Activated naive CD8-positive, alpha-beta T cell treated with anti-CD3 and anti-CD28 coated beads for 36 hours (primary cell): ENCODE measurements at places on chromosomes 6 and 20. TPM values are rescaled to one million over a fixed set of nuclear protein-coding genes. Genes with fewer than 3 reads are reported as not detected.

GRCh38 chr6:33967265-33967767 is 163.5 kb upstream of the MLN start:
- no peak overlapping the region for H3K4me3 ChIP-seq
- peaks cover 36% of the 10 kb centered on the region for H3K27me3 ChIP-seq
- H3K36me3 ChIP-seq = no peaks in the 10 kb centered on the region
- no peak for DNase-seq

DNA sequence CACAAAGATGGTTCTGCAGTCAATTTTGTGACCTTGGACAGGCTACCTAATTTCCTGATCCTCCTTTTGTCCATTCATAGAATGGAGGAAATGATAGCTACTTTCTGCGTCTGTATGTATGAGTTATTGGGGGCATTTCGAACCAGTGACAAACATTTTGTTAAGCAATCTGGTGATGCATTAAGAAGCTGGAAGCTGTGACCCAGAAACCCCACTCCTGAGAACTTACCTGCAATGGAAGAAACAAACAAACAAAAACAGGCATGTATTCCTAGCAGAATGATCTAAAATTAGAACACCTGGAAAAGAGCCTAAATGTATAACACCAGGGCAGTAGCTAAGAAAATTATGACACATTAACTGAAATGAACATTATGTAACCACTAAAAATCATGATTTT is 33.4 kb upstream of the PRND start:
- no peaks in the 10 kb centered on the region for H3K27me3 ChIP-seq
- H3K36me3 ChIP-seq = peaks cover 36% of the 10 kb centered on the region
- peaks cover 74% of the 10 kb centered on the region for H3K4me1 ChIP-seq
- H3K27ac ChIP-seq = peak overlapping the region; percentile 54

- no peak overlapping the region for H3K27ac ChIP-seq
- H3K36me3 ChIP-seq = no peaks in the 10 kb centered on the region
- H3K27me3 ChIP-seq = peaks cover 7% of the 10 kb centered on the region
- H3K4me3 ChIP-seq = no peak overlapping the region
- peaks cover 1% of the 10 kb centered on the region for H3K4me1 ChIP-seq
These were observed 186.4 kb downstream of the TAF4 start for GRCh38 chr20:61879303-61879620.

- no peaks in the 10 kb centered on the region for H3K4me1 ChIP-seq
- H3K27me3 ChIP-seq = no peaks in the 10 kb centered on the region
- H3K4me3 ChIP-seq = no peak overlapping the region
These were observed 1426.6 kb downstream of the GRIK2 start for GRCh38 chr6:102820098-102820497.

- H3K4me3 ChIP-seq = no peak overlapping the region
- peaks cover 6% of the 10 kb centered on the region for H3K4me1 ChIP-seq
- H3K36me3 ChIP-seq = no peaks in the 10 kb centered on the region
- H3K27ac ChIP-seq = no peak overlapping the region
- H3K27me3 ChIP-seq = peaks cover 3% of the 10 kb centered on the region
These were observed 110.3 kb downstream of the BCAS1 start for GRCh38 chr20:53959911-53960578.

GRCh38 chr6:39330476-39330875 is 8.0 kb upstream of the KCNK16 start:
- no peak overlapping the region for H3K27ac ChIP-seq
- no peaks in the 10 kb centered on the region for H3K36me3 ChIP-seq
- no peak overlapping the region for H3K4me3 ChIP-seq
- peaks cover 8% of the 10 kb centered on the region for H3K27me3 ChIP-seq
- H3K4me1 ChIP-seq = no peaks in the 10 kb centered on the region

GRCh38 chr6:122683989-122684651 is 73.9 kb downstream of the PKIB start:
- no peak for DNase-seq
- no peaks in the 10 kb centered on the region for H3K27me3 ChIP-seq
- H3K36me3 ChIP-seq = no peaks in the 10 kb centered on the region
- no peak overlapping the region for H3K27ac ChIP-seq
- H3K4me1 ChIP-seq = no peaks in the 10 kb centered on the region

GRCh38 chr6:128319946-128320345 is 200.5 kb downstream of the PTPRK start:
- no peak overlapping the region for H3K4me3 ChIP-seq
- H3K27ac ChIP-seq = no peak overlapping the region
- DNase-seq = no peak

- peaks cover 39% of the 10 kb centered on the region for H3K36me3 ChIP-seq
- peak overlapping the region; percentile 47 for H3K4me3 ChIP-seq
- peak overlapping the region; percentile 59 for H3K27ac ChIP-seq
- no peak for DNase-seq
These were observed 3.8 kb downstream of the ELOVL5 start for GRCh38 chr6:53344969-53345368.

GRCh38 chr20:36591854-36592641 is 13.5 kb upstream of the RAB5IF start:
- peak; percentile 61 for DNase-seq
- H3K27me3 ChIP-seq = no peaks in the 10 kb centered on the region
- H3K4me1 ChIP-seq = peaks cover 53% of the 10 kb centered on the region
- peak overlapping the region; percentile 85 for H3K27ac ChIP-seq
- peak overlapping the region; percentile 34 for H3K4me3 ChIP-seq

GRCh38 chr6:142763205-142763604 is 181.8 kb downstream of the HIVEP2 start:
- H3K4me1 ChIP-seq = peaks cover 36% of the 10 kb centered on the region
- H3K36me3 ChIP-seq = peaks cover 57% of the 10 kb centered on the region
- no peak for DNase-seq
- H3K27ac ChIP-seq = peak overlapping the region; percentile 12

GRCh38 chr20:11063444-11063843 is 389.6 kb upstream of the JAG1 start:
- H3K36me3 ChIP-seq = no peaks in the 10 kb centered on the region
- no peak overlapping the region for H3K27ac ChIP-seq
- DNase-seq = no peak

DNA sequence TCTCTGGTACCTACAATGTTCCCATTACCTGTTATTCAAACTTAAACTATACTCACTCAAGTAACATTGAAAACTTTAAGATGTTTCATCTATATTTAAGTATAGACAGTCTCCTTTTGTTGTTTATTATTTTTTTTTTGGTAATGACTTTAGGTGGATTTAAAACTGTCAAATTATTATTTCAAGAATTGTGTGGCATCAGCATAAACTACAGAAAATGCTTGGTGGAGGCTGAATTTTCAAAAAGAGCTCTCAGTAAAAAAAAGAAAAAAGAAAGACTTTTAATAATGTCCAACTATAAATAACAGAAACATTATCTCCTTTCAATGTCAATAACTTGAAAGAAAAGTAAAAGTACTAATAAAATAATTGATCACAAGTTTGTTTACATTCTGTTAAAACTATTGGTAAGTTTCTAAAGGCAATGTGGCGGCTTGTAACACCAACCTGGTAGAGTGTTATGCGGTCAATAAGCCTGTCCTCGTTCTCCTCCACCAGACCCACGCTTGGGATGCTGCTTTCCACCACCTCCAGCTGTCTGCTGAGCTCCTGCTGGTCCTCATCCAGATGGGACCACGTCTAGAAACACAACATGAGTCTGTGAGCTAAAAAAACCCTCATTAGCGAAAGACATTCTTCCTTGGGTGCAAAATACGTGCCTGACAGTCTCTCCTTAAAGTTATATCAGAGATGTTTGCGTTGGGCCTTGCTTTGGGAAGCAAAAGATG is 400.6 kb downstream of the SYNE1 start:
- no peak overlapping the region for H3K4me3 ChIP-seq
- no peak overlapping the region for H3K27ac ChIP-seq
- peaks cover 5% of the 10 kb centered on the region for H3K36me3 ChIP-seq

DNA sequence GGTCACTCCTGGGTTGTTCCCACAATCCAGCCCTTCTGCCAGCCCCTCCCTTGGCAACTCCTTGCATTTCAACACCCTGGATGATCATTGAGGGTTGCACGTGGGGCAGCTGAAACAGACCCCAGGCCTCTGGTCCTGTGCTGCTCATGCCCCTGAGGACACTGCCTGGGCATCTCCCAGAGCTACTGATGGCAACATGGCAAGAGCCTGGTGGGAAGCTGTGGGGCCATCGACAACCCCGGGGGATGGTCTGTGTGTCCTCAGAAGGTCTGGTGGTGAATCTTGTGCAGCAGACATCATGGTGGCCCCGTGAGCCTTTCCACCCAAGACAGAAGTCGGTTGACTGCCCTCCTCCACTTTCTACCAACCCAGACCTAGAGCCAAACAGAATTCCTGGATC is 4.9 kb upstream of the ANGPT4 start:
- H3K27ac ChIP-seq = no peak overlapping the region
- H3K4me1 ChIP-seq = no peaks in the 10 kb centered on the region
- DNase-seq = no peak
- no peaks in the 10 kb centered on the region for H3K36me3 ChIP-seq
- H3K4me3 ChIP-seq = no peak overlapping the region

- no peak overlapping the region for H3K27ac ChIP-seq
- no peaks in the 10 kb centered on the region for H3K27me3 ChIP-seq
- H3K4me3 ChIP-seq = no peak overlapping the region
These were observed 13.6 kb downstream of the CDC5L start for GRCh38 chr6:44401138-44401537.

- no peak overlapping the region for H3K4me3 ChIP-seq
- H3K36me3 ChIP-seq = no peaks in the 10 kb centered on the region
These were observed 1.3 kb downstream of the TDRD6 start for GRCh38 chr6:46688966-46689335.

- no peak overlapping the region for H3K4me3 ChIP-seq
- H3K4me1 ChIP-seq = no peaks in the 10 kb centered on the region
These were observed 187.4 kb downstream of the TENT5A start for GRCh38 chr6:81565071-81565470.

DNA sequence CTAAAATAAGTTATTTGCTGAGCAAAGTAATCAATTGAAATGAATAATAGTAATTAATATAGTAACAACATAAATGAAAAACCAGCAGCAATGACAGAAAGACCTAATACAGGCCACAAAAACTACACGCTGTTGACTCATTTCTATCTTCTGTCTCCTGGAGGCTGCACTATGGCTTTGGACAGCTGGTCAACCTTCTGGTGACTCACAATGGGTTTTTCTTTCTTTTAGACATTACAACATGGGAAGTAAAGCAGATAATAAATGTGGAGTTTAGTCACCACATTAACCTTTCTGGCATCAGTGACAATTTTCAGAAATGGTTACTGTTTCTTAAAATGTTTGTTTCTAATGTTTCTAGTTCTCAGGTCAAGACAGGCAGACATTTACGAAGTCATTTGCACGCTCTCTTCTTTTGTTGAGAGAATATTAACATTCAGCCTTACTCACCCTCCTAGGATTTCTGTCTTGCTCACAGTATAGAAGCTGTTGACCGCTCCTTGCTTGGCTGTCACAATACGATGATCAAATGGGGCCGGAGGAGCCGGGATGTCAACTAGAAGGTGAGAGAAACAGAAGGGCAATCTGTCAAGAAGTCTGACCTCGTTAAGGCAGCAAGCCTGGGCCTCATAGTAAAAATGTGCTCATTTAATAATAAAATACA is 62.2 kb downstream of the MYLK4 start:
- no peak overlapping the region for H3K27ac ChIP-seq
- H3K4me1 ChIP-seq = peaks cover 5% of the 10 kb centered on the region
- no peak for DNase-seq
- H3K4me3 ChIP-seq = no peak overlapping the region

DNA sequence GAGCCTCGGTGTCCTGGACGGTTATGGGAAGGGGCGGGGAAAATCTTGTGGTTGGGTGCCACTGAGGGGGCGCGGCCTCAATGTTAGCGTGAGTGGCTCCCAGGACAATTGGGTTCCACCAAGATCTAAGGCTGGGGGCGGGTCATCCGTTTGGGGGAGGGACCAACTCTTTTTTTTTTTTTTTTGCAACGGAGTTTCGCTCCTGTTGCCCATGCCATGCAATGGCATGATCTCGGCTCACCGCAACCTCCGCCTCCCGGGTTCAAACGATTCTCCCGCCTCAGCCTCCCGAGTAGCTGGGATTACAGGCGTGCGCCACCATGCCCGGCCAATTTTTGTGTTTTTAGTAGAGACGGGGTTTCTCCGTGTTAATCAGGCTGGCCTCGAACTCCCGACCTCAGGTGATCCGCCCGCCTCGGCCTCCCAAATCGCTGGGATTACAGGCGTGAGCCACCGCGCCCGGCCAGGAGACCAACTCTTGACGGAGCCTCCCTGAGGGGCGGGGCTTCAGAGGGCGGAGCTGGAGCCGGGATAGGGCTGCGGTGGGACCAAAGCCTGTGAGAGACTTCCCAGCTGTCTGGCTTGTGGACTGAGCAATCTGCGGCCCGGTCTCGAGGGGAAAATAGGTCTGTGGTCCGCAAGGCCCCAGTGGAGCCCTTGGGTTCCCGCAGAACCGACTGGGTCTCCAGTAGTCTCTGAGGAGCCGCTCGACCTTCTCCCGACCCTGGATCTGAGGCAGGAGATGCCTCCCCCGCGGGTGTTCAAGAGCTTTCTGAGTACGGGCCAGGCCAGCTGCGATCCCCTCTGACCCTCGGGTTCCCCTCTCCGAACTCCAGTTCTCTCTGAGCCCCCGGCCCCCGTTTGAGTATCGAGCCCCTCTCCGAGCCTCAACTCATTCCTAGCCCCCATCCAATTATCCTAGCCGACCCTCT is 1.1 kb downstream of the SPAG4 start:
- peak overlapping the region; percentile 86 for H3K27ac ChIP-seq
- DNase-seq = peak; percentile 65
- peaks cover 11% of the 10 kb centered on the region for H3K36me3 ChIP-seq

- no peaks in the 10 kb centered on the region for H3K27me3 ChIP-seq
- DNase-seq = no peak
- no peak overlapping the region for H3K27ac ChIP-seq
These were observed 372.8 kb downstream of the BTBD9 start for GRCh38 chr6:38266921-38267354.

LPIN3 gene
- 1.4 TPM for total RNA-seq

PPDPF gene
- 136 TPM for total RNA-seq

DLL1 gene
- total RNA-seq = 4.3 TPM

OR12D3 gene
- not detected for total RNA-seq

NFATC2 gene
- 31.0 TPM for total RNA-seq

MAPK14 gene
- 40.7 TPM for total RNA-seq

TRIM26 gene
- total RNA-seq = 70.2 TPM

AARS2 gene
- total RNA-seq = 20.5 TPM

GSTA3 gene
- total RNA-seq = not detected

KLC4 gene
- 10.0 TPM for total RNA-seq

ZSCAN31 gene
- 2.5 TPM for total RNA-seq
